ENCODE measurements at places on chromosomes 3 and 15.

DNA sequence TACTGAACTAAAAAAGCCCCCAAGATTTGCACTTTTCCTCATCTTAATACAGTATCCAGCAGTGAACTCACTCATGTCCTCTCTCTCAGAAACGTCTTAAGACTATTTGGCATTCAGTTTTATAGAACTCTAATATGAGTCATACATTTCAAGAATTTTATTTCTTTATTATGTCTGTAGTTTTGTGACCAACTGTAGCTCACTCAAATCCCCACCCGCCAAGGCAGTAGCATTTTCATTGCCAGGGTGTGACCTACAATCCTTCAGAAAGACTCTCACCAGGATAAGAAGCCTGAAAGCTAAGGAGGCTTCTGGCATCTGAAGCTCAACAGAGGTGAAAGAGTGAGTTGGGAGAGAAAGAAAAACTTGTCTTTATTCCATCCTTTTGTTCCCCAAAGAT, 537.1 kb downstream of the RSL24D1 start:
- DNase-seq = no peak

DNA sequence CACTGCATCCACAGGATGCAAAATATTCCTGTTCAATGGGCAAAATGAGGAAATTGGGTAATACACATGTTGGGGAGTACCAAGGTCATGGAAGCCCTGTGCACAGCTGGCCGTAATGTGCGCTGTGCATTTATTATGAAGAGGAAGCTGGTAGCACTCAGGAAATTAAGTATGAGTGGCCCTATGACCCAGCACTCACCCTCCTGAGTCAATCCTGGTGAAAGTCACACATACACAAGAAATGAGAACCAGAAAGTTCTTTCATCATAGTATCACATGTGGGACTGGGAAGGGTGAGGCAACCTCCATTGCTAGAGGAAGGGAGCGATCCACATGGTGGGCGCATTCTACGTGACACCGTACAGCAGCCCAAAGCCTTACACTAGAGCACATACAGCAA, 11.4 kb upstream of the PRR20G start:
- peak; percentile 70 for DNase-seq

DNA sequence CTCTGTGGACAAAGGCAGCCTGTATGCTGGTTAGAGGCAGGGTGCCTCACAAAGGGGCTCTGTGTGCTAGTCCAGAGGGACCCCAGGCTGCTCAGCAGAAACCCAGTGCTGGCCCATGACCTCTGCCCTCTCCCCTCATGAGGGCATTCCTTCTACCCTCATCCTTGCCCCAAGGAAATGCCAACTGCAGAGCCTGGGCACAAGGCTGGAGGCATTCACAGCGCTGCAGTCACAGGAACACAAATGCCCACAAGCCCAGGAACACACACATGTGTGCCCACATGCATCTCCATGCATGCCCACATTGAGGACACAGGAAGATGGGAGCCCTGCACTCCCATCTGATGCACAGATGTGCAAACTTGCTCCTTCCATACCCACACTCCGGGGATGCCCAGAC, 3.8 kb downstream of the INKA1 start:
- no peak for DNase-seq

DNA sequence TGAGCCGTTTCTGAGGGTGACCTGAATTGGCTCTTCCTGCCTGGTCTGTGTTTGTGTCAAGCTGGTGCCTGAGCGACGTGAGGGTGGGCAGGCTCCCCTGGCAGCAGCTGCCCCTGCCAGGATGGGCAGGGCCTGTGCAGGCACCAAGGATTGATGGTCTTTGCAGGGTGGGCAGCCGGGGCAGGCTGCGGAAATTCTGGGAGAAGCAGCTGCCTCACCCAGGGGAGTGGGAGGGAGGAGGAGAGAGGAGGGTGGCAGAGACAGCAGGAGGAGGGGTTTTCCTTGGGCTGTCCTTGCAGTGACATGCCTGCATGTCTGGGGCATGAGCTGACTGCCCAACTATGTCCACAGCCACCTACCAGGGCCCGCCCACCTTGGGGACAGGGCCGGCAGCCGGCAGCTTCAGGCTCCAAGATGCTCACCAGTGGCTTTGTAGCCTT, 27.9 kb upstream of the SLC6A6 start:
- no peak for DNase-seq

DNA sequence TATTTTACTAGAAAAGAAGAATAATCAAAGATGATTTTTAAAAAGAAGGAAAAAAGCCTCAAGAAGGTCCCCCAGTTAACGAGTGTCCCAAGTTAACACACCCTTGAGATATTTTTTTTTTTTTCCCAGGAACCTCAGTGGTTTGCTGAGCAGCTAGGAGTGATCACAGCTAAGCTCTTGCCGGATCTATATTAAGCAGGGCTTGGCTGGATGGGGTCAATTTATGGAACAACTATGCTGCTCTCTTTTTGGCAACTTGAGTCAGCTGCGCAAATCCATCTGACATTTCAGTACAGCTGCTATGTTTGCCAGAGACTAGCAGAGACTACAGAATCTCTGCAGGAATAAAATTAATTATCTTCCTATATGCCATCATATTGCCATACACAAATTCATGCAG, at the start of gene LMOD3:
Gene LMOD3, minus strand, starts transcription at position 193 of the 400 bp plus-strand sequence. CDS start 209 bp downstream, outside the sequence.
- no peak for DNase-seq

- DNase-seq = no peak
Observed at GRCh38 chr15:80660119-80660518, 35.0 kb upstream of the ABHD17C start.

- no peak for DNase-seq
Observed at GRCh38 chr15:90497912-90498311, 31.8 kb upstream of the CRTC3 start.

- DNase-seq = no peak
Observed at GRCh38 chr3:190032923-190033322, 87.8 kb downstream of the P3H2 start.

- DNase-seq = no peak
Observed at GRCh38 chr3:169460035-169460434, 203.5 kb downstream of the MECOM start.

DNA sequence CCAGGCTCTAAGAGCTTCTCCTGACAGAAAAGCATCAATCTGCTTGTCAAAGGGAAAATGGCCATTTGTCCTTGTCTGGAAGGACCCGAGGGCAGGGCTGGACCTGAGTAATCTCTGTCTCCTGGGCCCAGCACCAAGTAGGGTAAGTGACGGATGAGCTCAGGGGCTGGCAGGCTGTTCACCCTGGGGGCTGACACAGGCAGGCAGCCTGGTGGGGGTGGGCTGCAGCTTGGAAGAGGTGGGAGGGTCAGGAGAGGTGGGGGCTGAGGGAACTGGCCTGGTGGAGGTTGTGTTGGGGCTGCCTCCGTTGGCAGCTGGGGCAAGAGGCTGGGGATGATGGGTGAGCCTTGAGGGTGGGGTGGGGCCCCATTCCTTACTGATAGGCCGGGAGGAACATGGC, 42.3 kb upstream of the ADPGK start:
- no peak for DNase-seq

- peak; percentile 49 for DNase-seq
Observed at GRCh38 chr15:43463507-43463906, 29.4 kb downstream of the TP53BP1 start.

GRCh38 chr3:94065122-94065521, 2.3 kb downstream of the NSUN3 start:
- DNase-seq = no peak

- DNase-seq = no peak
Observed at GRCh38 chr3:168684519-168684918, 588.8 kb upstream of the GOLIM4 start.

Measured in HL-60 (cell line).